ENCODE measurements at places on chromosomes 12 and 14. TPM values are rescaled to one million over a fixed set of nuclear protein-coding genes. Genes with fewer than 3 reads are reported as not detected.
A peak's percentile ranks its signal among the peaks of the same experiment; 100 is the strongest.

STON2 gene
- total RNA-seq = 0.64 TPM

DNA sequence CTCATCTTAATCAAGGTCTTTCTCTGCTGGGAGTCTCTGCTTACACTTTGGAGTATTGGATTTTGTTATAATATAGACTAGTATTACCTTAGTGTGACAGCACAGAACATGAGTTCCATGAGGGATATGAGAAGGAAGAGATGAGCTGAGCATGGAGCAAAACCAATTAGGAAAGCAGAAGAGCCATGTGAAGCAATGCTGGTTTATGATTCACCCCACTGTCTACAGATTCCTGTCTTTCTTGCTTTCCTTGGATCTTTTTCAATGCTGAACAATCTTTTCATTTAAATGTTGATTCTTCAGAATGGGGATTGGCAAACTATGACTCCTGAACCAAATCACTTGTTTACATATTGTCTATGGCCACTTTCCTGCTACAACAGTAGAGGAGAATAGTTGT is 70.4 kb upstream of the KITLG start:
- no peak for ATAC-seq

DNA sequence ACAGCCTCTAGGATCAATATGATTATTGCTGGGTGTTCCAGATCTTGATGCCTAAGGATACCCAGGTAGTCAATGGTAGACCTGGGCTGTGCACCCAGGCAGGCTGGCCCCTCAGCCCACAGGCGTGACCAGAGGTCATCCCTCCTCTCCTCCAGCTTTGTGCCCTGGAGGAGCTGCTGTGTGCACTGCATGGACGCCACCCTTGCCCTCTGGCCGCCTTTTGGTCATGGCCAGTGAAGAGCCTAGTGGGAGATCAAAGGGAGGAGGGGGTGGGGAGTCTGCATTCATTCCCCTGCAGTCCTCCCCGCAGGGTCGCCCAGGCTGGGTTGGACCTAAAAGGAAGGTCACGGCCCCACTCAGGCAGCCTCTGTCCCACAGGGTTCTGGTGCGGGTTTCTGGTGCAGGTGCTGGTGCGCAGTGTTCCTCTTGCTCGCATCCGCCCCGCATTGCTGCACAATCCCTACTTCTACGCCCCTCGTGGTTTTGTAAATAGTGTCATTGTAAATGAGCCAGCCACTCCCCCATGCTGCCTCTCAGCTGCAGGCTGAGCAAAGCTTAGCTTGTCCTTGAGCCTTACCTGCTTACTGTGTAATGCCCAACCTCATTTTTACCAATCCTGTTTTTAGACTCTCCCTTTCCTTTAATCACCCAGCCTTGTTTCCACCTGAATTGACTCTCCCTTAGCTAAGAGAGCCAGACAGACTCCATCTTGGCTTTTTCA is 55.3 kb downstream of the PSMA6 start:
- no peak for ATAC-seq

LHX5 gene
- total RNA-seq = not detected

DNA sequence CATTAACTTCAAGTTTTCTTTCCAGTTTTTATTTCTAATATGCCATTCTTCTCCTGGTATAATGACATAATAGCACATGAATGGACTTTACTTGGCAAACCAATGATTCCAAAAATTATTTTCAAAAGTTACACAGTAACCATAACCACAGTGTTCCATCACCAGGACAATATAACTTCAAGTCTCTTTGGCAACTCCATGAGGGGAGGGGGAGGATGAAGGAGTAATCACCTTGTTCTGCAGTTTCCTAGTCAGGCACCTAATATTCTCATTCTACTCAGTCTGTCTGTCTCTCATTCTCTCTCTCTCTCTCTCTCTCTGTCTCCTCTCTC is 66.6 kb downstream of the BTG1 start:
- no peak for ATAC-seq

DNA sequence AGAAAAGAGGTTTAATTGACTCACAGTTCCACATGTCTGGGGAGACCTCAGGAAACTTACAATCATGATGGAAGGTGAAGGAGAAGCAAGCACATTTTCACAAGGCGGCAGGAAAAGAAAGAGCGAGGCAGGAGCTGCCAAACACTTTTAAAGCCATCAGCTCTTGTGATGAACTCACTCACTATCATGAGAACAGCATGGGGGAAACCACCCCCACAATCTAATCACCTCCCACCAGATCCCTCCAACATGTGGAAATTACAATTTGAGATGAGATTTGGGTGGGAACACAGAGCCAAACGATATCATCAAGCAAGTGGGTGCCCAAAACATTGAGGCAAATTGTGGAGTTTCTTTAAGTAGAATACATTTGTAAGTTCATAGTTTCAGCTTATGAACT is 957.7 kb downstream of the DIO2 start:
- ATAC-seq = no peak

DNA sequence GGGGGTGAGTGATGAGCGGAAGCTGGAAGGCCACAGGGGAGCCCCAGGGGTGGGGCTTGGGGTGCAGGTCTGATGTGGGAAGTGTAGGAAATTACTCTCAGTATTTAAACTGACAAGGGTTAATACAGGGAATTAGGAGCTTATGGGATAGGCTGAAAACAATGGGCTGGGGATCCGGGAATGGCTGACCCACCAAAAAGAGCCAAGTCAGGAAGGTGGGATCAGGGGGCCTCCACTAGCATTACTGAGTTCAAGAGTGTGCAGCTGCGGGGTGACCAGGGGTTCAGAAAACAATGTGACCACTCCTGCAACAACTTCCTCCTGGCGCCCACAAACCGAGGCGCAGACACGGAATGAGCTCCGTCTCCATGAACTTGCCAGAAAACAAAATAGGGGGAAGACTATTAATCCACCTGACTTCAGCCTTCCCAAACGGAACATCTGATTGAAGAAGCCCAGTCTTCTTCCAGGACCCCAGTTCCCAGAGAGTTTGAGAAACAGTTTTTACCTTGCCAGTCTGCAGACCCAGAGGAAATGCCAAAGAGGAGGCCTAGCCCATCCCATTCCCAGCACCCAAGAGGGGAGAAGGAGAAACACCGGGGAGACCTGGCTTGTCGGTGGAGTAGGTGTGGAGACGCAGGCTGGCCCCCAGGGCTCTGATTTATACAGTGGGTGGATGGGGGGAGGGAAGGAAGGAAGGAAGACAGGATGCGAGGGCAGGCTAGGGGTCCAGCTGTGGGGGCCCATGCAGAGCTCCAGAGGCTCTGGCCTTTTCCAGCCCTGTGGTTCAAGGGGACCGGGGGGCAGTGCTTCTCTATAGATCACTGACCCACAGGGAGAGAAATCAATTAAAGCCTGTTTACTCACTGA is 16.5 kb upstream of the YY1 start:
- peak; percentile 20 for ATAC-seq

DNA sequence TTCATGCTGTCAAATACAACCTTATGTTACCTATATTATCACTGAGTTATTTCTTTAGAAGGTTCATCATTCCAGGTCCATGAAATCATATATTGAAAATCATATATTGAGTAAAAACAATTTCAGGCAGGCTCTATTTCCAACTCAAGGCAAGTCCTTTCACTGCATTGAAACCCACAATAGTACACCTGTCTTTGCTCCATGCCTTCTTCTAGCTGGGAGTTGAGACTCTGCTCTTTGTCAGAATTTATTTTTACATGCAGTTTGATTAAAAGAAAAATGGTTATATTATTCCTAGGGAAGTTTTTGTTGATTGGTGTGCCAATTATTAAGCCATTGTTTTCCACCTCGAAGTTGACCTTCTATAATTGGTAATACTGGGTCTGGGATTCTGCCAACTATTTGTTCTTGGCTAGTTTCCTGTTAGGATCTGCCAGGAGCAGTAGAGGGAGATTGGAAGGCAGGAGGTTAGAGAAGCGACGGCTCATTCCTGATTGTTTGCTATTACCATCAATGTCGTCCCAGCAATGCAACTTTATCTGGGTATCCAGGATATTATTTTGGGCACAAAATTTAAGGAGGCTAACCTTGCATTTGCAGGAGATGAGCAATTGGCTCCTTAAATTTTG is 79.5 kb upstream of the MIS18BP1 start:
- no peak for ATAC-seq

DNA sequence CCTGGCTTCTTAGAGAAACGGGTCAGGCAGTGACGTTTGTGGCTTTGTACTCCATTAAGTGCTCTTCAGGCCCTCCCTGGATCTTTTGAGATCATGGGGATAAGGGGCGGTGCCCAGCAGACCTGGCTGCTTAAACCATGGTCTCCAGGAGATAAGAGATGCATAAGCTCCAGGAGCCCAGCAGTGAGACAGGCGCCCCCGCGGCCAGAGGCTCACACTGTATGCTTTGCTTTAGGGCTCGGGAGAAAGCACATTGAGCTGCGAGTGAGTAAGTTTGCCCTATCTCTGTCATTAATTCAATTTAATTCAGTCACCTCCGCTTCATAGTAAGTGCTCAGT is 359.5 kb downstream of the CACNA1C start:
- no peak for ATAC-seq

MYH6 gene
- total RNA-seq = 0.71 TPM

GRCh38 chr14:58650857-58651256 is 13.1 kb downstream of the DACT1 start:
- ATAC-seq = no peak

DNA sequence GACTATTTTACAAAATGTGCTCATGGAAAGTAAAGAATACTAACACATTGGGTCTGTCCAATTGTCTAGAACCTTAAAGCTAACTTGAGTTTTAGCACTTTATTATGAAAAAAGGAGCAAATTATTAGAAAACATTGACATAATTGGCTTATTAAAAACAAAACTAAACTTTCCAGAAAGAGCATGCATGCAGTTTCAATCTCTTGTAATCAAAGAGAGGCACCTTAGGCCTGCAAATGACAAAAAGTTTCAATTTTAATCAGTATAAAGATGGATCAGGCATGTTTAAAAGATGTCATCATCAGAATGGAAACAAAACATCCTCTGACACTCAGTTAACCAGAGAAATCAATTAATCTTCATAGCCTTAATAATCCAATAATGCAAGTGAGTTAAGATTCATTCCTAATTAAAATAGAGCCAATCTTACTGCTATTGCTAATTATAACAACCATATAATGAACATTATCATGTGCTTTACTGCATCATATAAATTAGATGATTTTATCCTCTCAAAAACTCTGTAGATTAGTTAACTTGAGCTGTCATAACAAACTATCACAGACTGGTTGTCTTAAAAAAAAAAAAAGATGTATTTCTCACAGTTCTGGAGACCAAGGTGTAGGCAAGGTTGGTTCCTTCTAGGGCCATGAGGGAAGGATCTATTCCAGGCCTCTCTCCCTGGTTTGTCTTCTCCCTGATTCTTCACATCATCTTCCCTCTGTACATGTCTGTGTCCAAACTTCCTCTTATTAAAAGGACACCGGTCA is 131.4 kb downstream of the RPAP3 start:
- ATAC-seq = peak; percentile 96

DNA sequence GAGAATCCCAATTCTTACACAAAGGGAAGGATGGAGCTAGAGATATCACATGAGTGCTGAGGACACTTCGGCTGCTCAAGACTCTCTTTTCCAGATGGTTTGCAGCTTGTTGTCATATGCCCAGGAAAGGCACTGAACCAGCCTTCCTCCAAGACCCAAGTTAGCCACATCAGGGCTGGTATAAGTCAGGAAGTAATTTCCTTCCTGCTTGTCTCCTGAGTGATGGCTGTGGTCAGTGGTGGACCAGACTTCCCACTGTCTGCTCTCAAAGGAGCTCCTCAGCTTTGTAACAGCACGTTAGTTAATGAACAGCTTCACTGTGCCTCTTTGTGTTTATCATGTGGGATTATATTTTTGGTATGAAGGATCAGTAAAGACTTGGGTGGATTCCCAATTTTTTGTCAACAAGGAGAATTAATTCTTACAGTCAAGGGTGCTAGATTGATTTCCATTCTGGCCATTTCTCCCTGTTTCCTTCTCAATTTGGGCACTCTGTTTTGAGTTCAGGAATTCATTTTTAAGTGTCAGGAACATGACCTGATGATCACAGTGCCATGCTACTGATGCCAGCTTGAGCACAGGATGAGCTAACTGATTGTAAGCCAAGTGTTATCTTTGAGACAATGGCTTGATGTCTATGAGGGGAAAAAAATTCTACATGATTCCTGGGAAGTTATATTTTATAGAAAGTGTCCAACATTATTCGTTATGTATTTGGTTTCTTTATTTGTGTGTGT is 145.8 kb downstream of the GCH1 start:
- ATAC-seq = no peak

MAPK1IP1L gene
- 106 TPM for total RNA-seq

DNA sequence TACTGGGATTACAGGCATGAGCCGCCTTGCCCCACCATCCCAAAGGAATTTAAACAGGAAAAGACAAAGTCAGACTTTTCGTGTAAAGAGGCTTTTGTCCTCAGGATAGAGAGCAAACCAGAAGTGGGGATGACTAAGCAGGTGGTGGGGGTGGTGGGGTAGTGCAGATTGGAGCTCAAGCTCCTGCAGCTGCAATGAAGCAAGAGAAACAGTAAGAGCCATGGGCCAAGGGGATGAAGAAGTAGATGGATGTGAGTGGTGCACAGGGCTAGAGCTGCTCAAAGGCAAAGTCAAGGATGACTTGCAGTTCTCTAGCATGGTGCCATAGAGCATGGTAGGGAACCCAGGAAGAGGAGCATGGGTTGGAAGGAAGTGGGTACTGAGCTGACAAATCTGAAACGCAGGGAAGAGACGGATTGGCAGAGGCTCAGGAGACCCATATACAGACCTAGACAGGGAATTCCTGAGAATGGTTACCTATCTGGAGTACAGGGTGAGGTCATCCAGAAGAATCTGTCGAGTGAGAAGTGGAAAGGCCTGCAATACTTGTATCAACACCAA is 11.4 kb upstream of the RNF34 start:
- ATAC-seq = no peak

DNA sequence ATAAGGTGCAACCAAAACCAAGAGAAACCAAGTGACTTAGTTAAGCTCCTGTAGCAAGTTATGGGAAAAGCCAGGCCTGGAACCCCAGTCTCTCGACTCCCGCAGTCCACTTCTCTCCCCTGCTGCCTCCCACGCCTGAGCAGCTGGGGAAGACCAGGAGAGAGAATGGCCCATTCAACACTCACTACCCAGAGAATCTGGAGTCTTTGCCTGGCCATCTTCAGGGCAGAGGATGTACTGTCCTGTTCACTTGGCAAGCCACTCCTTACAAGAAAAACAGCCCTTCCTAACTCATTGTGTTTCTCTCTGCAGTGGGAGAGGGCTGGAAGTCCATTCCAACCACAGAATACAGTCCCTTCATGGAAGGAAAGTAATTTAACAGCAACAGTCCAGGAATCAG is 1.8 kb downstream of the PITPNM2 start:
- ATAC-seq = no peak
